Stimulated activated effector memory CD8-positive, alpha-beta T cell treated with anti-CD3 and anti-CD28 coated beads, Interleukin-12 subunit alpha, Interleukin-12 subunit beta, amount 100 ng/mL, for 72 hours (primary cell): ENCODE measurements at places on chromosomes 5 and 9.

DNA sequence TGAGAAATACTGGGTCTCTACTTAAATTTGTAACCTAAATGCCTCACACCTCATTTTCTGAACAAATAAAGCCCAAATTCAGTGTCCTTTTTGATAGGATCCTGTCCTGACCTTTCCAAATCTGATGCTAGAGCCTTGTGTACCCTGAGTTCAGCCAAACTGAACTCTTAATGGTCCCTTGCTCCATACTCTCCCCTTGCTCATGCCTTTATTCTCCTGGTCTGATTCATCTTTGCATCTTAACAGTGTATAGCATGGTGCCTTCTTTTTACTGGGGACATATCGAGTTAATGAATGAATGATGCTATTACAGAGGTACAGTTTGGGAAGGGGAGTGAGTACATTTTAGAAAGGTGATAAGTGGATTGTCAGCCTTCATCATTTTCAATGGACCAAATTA, 9.2 kb downstream of the NSD1 start:
- no peak for DNase-seq

DNA sequence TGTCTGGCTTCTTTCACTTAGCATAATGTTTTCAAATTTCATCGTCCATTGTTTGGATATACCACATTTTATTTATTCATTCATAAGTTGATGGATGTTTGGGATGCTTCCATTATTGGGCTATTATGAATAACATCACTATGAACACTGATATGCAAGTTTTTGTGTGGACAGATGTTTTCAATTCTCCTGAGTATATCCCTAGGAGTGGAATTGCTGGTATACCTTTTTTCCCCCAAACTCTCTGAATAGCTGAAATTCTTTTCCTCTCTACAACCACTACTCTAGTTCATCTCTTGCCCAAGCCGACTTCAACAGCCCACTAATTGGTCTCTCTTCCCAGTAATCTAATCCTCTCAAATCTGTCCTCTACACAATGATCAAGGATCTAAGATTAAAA, 4.7 kb upstream of the ZFR start:
- no peak for DNase-seq

- DNase-seq: no peak
Measured at GRCh38 chr5:67896930-67897313, 318.6 kb upstream of the PIK3R1 start.

- no peak for DNase-seq
Measured at GRCh38 chr5:91867799-91868198, 484.7 kb upstream of the ARRDC3 start.

- no peak for DNase-seq
Measured at GRCh38 chr5:1420211-1421195, 24.7 kb downstream of the SLC6A3 start.

DNA sequence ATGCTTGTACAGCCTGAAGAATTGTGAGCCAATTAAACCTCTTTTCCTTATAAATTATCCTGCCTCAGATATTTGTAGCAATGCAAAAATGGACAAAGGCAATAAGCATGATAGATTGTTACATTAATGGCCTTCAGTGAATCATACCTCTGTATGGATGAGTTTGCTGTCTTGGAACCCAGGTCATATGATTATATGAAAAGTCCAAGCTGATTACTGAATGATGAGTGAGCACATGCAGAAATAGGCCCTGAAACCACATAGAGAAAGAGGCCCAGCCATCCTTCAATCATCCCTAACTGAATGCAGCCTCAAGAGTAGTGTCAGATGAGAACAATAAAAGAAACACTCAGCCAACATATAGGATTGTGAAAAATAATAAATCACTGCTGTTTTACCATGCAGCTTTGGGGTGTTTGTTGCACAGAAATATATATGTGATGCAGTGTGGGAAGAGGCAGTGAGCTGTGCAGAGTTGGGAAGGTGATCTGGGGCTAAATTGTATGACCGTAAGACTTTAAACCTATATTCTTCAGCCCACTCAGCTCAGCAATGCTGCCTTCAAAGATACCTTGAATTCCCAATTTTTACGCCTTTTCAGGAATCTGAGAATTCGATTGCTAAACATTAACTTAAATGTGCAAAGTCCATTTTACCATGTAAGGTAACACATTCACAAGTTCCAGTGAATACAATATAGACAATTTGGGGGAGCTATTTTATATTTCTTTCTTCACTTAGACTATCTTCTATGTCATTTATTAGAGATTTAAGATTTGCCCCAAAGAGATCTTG, 36.3 kb upstream of the SHISAL2B start:
- no peak for DNase-seq

DNA sequence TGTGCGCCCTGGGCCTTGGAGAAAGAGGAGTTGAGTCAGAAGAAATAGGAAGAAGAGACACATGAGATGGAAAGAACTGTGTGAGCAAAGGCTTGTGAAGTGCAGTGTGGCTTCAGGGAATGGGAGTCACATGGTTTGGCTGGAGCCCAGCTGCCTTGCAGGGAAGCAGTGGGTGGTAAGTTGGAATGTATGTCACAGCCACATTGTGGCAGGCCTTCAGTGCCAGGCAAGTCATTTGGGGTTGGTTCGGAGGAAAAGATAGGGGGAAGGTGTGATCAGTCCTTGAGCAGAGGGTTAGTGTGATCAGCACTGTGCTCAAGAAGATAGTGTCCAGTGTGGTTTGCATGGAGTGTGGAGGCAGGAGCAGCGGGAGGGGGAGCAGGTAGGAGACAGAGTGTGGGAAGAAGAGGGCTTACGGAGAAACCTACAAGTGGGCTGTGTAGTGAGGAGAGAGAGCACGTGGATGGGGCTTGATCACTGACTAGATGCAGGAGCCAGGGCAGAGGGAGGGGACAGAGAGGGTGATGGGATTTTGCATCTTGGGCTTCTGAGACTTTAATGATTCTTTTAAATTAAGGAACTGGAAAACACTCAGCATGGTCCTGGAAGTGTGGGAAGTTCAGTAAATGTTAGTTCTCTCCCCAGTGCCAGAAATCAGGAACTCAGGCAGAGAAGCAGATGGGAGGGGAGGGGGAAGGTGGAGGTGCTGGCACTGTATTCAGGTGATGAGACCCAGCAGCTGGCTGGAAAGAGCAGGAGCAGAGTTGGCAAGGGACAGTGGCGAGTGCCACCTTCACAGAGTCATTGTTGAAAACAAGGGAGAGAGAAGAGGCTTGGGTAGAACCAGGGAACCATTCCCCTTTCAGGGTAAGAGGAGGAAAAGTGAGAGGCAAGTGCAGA, 46.6 kb downstream of the ARHGAP26 start:
- DNase-seq: no peak

DNA sequence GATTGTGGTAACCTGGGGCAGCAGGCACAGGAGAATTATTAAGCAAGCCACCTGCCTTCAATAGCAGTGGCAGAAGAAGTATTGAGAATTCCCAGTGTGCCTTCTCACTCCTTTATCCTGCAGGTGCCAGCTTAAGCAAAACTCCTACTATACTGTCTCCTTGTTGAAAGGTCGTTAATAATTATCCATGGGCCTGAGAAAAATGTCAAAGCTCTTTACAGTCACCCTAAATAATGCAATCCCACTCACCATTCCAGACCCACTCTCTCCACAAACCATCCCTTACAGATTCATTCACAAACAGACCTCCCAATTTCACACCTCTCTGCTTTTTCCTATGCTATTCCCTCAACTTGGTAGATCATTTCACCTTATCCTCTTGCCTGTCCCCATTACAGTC, 161.5 kb upstream of the TRIM32 start:
- DNase-seq: no peak

GRCh38 chr9:78963911-78964310, 607.9 kb upstream of the TLE4 start:
- no peak for DNase-seq

GRCh38 chr9:96071076-96071814, 195.8 kb downstream of the ERCC6L2 start:
- peak; percentile 58 for DNase-seq

GRCh38 chr5:138936968-138937345, 61.8 kb upstream of the LRRTM2 start:
- DNase-seq: no peak

- DNase-seq: no peak
Measured at GRCh38 chr5:59673438-59674058, 220.0 kb downstream of the PDE4D start.

GRCh38 chr5:121108725-121109124, 644.6 kb downstream of the PRR16 start:
- DNase-seq: no peak

GRCh38 chr9:2180154-2180553, 165.0 kb downstream of the SMARCA2 start:
- DNase-seq: no peak

DNA sequence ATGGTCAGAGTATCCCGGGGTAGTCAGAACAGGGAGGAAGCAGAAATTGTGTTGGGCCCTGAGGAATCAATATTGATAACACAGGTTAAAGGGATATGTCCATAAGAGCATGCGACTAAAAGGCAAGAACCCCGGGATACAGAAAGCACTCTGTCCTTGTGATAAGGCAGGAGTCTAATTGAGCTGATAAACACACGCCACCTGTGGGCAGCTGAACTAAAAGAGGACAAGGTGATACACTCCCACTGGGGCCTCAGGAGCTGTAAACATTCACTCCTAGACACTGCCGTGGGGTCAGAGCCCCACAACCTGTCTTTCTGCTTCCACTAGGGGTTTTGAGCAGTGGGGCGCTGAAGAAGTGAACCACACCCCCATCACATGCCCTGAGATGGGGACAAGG, 144.7 kb upstream of the MPDZ start:
- DNase-seq: no peak

DNA sequence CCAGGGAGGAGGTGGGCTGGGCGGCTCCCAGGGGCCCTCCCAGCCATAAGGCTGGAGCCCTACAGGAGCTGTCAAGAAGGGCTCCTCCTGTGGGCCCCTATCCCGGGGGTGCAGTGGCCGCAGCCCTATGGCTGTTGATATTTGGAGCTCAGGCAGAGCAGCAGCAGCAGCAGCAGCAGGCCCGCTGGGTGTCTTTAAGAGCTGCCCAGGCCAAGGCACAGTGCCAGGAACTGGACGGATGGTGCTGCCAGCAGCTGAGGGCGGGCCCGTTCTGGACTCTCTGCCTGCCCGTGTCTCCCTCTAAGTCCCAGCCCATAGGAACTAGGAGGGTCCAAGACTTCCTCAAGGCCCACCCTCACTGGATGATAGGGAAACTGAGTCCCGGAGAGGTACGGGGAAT, 3.6 kb downstream of the AK1 start:
- no peak for DNase-seq

- DNase-seq: peak; percentile 67
Measured at GRCh38 chr5:219460-219863, 1.3 kb downstream of the SDHA start.

GRCh38 chr9:1460143-1460769, 410.1 kb downstream of the DMRT2 start:
- no peak for DNase-seq

DNA sequence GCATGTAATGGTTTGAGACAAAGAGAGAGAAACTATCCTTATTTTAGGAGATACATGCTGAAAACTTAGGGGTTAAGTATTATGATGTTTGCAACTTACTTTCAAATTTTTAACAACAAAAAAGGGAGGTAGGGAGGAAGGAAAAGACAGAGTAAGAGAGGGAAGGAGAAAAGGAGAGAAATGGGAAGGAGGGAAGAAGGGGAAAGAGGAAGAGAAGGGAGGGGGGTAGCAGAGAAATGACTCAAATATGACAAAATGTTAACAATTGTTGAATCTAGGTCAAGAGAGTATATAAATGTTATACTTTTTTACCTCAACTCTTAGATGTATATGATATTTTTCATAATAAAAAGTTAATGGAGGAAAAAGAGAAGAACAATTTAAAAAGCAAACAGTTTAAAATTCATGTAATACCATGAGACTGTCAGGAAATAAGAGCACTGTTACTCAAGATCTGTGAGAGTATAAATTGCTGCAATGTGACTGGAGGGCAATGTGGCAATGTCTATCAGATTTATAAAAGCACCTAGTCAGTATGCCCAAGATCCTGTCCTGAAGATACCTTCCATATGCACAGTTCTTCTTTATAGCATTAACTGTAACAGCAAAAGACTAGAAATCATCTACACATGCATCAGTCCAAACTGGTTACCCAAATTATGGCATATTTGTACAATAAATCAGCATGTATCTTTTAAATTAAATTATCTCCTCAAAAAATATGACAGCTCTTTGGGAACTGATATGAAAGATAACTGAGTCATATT, 16.3 kb downstream of the FBXW11 start:
- no peak for DNase-seq

DNA sequence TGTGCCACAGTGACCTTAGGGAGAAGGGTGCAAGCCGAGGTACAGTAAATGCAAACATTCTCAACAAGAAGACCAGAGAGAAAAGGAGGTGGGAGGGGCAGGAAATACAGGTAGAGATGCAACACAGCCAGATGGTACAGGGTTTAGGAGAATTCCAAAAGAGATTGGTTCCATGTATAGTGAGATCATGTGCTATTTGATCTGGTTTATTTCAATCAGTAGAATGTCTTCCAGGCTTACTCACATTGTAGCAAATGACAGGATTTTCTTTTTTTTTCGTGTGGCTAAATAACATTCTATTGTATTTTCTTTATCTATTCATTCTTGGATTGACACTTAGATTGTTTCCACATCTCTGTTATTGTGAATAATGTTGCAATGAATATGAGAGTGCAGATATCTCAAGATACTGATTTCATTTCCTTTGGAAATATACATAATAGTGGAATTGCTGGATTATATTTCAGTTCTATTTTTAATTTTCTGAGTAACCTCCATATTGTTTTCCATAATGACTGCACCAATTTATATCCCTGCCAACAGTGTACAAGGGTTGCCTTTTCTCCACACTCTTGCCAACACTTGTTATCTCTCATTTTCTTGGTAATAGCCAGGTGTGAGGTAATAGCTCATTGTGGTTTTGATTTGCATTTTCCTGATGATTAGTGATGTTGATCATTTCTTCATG, 107.8 kb upstream of the GAS1 start:
- DNase-seq: no peak
